ENCODE measurements at places on chromosomes 13 and 19.

DNA sequence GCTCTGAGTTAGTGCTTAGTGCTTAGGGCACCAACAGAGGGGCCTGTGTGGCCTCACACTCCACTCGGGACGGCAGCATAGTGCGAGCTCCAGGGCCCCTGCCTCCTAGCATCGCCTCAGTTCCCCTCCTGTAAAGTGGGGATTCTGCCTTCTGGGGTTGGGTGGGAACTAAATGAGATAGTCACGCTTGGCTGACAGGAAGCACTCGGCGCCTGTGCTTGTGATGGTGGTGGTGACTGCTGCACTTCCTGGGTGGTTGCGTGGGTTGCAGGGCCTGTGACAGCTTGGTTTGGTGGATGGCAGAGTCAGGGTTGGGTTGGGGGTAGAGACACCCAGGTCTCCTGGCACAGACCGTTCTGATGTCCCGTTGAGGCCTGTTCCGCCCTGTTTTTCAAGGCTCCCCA, 7.7 kb downstream of the PLEKHF1 start:
- DNase-seq = no peak

GRCh38 chr19:47186446-47187334, 44.3 kb downstream of the BBC3 start:
- DNase-seq = no peak

GRCh38 chr19:4109626-4109945, 14.3 kb downstream of the MAP2K2 start:
- no peak for DNase-seq

DNA sequence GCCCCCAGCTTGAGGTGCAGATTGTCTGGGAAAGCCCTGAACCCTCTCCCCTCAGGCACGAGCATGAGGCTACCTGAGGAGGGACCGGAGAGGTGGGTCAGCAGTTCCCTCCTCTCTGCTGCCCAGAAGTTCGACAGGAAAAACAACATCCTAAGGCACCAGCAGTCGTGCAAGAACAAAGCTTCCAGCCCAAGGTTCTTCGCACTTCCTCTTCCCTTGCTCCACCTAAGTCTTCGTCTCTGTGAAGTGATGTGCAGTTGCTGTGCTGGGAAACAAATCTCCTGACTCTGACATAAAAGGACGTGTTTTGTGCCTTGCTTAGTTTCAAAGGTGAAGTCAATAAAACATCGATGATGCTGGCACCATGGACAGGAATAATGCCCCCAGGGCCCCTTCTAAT, 173.3 kb downstream of the USP12 start:
- DNase-seq = no peak

GRCh38 chr13:112859128-112859816, 109.7 kb upstream of the MCF2L start:
- no peak for DNase-seq

GRCh38 chr19:46776927-46777911, 11.2 kb downstream of the SLC1A5 start:
- DNase-seq = no peak

- no peak for DNase-seq
Measured at GRCh38 chr13:22173610-22174009, 502.7 kb downstream of the FGF9 start.

DNA sequence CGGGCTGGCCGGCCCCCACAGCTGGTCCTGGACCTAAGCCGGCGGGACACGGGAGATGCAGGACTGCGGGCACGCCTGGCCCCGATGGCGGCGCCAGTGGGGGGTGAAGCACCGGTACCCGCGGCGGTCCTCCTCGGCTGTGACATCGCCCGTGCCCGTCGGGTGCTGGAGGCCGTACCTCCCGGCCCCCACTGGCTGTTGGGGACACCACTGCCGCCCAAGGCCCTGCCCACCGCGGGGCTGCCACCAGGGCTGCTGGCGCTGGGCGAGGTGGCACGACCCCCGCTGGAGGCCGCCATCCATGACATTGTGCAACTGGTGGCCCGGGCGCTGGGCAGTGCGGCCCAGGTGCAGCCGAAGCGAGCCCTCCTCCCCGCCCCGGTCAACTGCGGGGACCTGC, 3.1 kb downstream of the GRIN3B start:
- DNase-seq = no peak

DNA sequence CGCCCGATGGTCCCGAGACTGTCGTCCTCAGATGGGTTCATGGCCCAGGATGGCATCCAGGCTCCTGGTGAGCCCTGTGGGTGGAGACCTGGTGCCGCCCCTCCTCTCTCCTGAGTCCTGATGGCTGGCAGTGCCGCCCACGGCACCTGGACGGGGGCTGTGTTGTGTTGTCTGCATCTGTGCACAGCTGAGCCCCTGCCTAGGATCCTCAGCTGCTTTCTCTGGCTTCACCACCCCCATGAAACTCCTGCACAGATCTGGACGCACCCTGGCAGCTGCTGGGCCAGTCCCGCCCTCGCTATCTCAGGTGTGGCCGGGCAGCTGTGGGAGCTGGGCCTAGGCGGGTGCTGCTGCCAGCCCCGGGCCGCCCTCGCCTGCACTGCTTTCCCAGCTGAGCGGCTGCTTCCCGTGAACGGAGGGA, 27.7 kb downstream of the MCF2L start:
- DNase-seq = no peak

DNA sequence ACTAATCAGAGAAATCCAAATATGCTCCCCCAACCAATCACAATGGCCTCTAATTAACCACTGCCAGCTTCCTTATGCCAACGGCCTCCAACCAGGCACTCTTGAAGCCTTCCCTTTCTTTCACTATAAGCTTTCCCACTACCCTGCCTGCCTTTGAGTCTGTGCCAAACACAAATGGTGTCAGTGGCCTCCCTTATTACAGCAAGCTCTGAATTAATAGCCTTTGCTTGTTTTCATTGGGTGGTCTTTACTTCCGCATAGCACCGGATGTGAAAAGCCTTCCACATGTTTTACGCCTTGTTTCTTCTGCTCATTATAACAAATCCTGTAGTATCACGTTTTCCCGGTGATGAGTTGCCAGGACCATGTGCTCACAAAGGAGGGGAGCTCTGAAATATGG, 1.4 kb upstream of the EDDM13 start:
- no peak for DNase-seq

DNA sequence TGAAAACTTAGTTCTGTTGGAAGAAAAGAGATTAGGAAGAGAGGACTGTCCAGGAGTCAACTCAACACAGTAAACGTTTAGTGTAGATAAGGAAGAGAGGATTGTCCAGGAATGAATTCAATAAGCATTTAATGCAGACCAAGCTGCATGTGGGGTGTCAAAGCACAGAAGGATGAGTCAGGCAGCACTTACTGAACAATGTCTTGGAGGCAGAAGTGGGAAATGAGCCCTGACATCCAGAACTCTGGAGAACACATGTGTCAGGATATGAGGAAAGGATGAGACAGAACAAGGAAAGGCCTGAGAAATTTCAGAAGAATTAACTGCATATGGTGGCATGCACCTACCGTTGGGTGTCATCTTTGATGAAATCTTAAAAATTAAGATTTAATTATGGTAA, 429.2 kb upstream of the HTR2A start:
- DNase-seq = no peak

- no peak for DNase-seq
Measured at GRCh38 chr19:35937345-35938281, 1.4 kb downstream of the LRFN3 start.

DNA sequence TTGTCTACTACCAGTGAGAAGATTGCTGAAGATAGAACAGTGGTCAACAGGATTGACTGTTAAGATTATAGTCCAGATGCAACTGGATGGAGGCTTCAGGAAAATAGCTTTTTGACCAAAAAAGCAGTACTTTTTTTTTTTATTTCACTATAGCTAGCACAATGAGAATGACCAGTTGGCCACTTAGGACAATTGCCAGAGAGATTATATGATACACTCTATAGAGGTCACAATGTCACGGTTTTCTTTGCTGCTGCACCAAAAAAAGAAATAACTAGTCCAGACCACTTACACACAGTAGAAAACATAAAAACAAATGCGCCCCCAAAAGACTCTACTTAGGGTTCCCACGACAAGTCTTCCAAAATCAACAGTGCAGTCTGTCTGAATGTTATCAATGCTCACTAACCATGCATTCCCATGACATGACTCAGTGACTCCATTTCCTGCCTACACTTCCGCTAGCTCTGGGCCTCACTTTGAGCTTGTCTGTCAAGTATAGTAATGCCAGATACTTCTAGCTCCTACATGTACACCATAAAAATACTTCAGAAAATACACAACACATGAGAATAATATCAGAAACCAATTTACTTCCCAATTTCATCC, 209.1 kb upstream of the STARD13 start:
- DNase-seq = no peak

- DNase-seq = no peak
Measured at GRCh38 chr13:96837809-96838208, 156.5 kb downstream of the OXGR1 start.

DNA sequence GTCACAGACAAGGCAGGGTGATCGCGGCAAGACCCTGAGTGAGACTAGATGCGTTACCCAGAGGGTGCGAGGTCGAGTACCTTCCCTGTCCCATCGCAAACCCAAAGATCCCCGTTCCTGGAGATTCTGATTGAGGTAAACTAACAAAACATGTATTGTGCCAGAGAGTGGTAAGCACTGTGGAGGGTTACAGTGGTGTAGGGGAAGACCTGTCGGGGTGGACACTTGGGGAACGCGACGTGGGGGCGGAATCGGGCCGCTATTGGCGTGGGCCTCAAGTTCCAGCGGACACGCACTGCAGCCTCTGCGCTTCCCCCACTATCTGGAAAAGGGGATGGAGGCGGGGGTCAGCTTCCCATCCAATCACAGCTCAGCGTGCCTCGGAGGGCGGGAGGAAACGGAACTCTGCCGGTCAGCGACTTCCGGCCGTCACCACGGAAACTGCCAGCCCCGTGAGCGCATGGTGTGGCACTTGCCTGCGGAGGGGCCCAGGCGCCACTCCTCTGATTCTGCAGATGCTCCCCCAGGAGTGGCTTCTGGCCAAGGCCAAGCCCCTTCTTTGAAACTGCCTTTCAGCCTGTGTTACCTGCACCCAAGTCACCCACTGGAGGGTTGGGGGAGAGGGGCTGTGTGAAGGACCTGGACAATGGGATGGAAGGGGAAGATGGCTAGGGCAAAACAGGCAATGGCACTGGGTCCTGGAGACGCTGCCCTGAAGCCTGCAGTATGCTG, 1.0 kb upstream of the UBE2M start:
- no peak for DNase-seq

GRCh38 chr19:17086834-17087233, 11.3 kb downstream of the MYO9B start:
- no peak for DNase-seq

- no peak for DNase-seq
Measured at GRCh38 chr19:13841962-13842290, 35.0 kb upstream of the NANOS3 start.

GRCh38 chr13:109331898-109332297, 454.5 kb downstream of the IRS2 start:
- DNase-seq = peak; percentile 97

GRCh38 chr13:37194428-37194861, 89.0 kb upstream of the CSNK1A1L start:
- peak; percentile 19 for DNase-seq

DNA sequence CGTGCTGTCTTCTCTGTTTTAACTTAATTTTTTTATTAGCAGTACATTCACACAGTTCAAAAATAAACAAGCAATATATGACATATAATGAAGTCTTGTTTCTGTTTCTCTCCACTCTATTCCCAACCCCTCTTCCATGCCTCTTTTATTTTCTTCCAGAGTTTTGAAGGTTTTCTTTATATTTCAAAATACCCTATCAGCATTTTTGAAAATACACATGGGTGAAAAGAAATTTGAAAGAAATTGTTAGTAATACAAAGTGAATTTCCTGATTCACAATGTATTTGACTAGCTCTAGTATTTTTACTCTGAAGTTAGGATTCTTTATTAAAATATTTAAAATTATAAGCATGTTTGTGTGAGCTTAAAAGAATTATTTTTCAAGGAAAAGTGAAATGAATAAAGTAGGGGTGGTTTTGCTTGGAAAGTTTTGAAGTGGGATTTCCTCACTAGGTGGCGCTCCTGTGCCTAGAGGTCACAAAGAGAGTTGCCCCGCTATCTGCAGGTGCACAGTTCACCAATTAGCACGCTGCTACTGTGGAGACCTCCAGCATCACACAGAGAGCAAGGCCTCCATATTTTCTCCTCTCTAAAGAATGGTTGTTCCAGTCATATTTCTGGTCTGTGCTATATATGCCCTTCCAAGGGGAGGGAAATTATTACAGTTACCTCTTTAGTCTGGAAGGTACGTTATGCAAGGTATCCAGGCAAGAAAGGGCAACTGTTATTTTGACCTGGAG, 37.6 kb downstream of the SOX21 start:
- DNase-seq = peak; percentile 24

DNA sequence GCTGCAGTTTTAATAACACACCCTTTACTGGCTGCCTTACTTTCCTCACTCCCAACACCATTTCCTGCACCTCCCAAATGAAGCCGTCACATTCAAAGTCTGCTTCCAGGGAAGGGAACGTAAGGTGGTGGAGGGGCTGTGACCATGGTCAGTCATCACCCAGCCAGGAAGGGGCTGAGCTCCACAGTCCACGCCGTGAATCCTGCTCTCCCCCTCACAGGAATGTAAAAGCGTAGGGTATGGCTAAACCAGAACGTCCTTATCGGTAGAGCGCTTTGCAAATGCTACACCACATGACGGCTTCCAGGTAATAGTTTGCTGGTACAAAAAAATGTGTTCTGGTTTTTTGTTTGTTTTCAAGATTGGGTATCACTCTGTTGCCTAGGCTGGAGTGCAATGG, 7.0 kb downstream of the NUMBL start:
- DNase-seq = no peak

GRCh38 chr19:34124828-34125227, 47.5 kb upstream of the LSM14A start:
- DNase-seq = no peak

- no peak for DNase-seq
Measured at GRCh38 chr13:77728265-77729125, 31.0 kb downstream of the SLAIN1 start.

GRCh38 chr19:15367439-15367838, 12.1 kb downstream of the AKAP8 start:
- DNase-seq = no peak

GRCh38 chr19:17929056-17929455, 3.8 kb upstream of the CCDC124 start:
- no peak for DNase-seq

GRCh38 chr13:30529085-30529834, 63.5 kb upstream of the HMGB1 start:
- DNase-seq = no peak

GRCh38 chr19:49802836-49803528, 10.1 kb downstream of the FUZ start:
- DNase-seq = peak; percentile 81

GRCh38 chr19:12997967-12998940, 3.0 kb downstream of the NFIX start:
- no peak for DNase-seq

- DNase-seq = no peak
Measured at GRCh38 chr19:31275068-31275334, 74.2 kb downstream of the TSHZ3 start.

DNA sequence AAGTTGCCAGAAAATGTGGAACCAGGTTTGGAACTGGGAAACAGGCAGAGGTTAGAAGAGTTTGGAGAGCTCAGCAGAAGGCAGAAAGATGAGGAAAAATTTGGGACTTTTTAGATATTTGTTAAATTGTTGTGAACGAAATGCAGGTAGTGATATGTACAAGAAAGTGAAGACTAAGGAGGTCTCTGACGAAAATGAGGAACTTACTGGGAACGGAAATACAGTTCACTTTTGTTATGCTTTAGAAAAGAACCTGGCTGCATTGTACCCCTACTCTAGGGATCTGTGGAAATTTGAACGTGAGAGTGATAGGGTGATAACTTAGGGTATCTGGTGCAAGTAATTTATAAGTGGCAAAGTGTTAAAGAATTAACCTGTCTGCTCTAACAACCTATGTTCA, 632.4 kb downstream of the SLITRK5 start:
- no peak for DNase-seq

Measured in NCI-H2029 (cell line).